ENCODE measurements at places on chromosomes 6 and 20. TPM values are rescaled to one million over a fixed set of nuclear protein-coding genes. Genes with fewer than 3 reads are reported as not detected.

The STMND1 gene
- not detected for total RNA-seq

The MYCT1 gene
- not detected for total RNA-seq

The SIM1 gene
- 0.22 TPM for total RNA-seq

The KCNK17 gene
- total RNA-seq, result not detected

The POM121L2 gene
- total RNA-seq, result not detected

The C20orf204 gene
- 2.5 TPM for total RNA-seq

The COL9A3 gene
- 11.7 TPM for total RNA-seq

The MCHR2 gene
- not detected for total RNA-seq

The TEAD3 gene
- 17.0 TPM for total RNA-seq

The COL20A1 gene
- total RNA-seq, result not detected

The RIPPLY2 gene
- 4.0 TPM for total RNA-seq

The FAM217A gene
- not detected for total RNA-seq

The DDX43 gene
- not detected for total RNA-seq

The C4B gene
- total RNA-seq, result 2.3 TPM

The TMEM74B gene
- total RNA-seq, result not detected

The ADNP gene
- 104 TPM for total RNA-seq

The FAM184A gene
- 0.97 TPM for total RNA-seq
